ENCODE measurements at places on chromosomes 12 and 14.

- no peak for DNase-seq
These were observed 475.1 kb downstream of the TRHDE start for GRCh38 chr12:72747111-72747849.

DNA sequence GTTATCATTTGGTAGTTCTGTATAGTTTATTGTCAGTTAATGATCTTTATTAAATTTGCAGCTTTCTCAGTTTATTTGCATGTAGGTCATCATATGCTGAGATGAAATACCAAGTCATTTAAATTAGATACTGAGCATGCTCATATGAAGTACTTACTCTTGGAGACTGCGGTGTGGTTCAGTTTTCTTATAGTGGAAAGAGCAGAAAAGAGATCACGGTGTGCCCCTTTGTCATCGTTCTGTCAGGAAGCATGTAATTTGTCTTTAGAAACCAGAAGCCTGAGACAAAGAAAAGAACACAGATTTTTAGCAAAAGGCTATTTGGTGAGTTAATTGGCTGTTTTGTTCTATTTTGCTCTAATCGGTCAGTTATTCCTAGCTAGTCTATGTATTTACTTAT, 75.6 kb downstream of the PLEKHA5 start:
- no peak for DNase-seq

- no peak for DNase-seq
These were observed 237.6 kb downstream of the ATXN7L3B start for GRCh38 chr12:74775276-74775675.

GRCh38 chr12:128932521-128932920, 79.2 kb downstream of the GLT1D1 start:
- DNase-seq = no peak

Measured in AG08396 (cell line).